ENCODE measurements at places on chromosomes 12 and 14.

DNA sequence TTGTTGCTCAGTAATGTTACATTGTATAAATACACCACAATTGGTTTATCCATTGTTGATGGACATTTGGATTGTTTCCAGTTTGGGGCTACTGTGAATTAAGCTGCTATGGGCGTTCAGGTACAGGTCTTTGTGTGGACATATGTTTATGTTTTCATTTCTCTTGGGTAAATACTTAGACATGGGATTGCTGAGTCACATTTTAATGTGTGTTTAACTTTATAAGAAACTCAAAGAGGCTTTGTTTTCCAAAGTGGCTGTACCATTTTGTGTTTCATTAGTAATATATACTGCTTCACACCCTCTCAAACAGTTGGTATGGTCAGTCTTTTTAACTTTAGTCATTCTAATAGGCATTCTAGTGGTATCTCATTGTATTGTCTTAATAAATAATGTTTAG, 225.0 kb downstream of the SPTSSA start:
- no peak for DNase-seq

DNA sequence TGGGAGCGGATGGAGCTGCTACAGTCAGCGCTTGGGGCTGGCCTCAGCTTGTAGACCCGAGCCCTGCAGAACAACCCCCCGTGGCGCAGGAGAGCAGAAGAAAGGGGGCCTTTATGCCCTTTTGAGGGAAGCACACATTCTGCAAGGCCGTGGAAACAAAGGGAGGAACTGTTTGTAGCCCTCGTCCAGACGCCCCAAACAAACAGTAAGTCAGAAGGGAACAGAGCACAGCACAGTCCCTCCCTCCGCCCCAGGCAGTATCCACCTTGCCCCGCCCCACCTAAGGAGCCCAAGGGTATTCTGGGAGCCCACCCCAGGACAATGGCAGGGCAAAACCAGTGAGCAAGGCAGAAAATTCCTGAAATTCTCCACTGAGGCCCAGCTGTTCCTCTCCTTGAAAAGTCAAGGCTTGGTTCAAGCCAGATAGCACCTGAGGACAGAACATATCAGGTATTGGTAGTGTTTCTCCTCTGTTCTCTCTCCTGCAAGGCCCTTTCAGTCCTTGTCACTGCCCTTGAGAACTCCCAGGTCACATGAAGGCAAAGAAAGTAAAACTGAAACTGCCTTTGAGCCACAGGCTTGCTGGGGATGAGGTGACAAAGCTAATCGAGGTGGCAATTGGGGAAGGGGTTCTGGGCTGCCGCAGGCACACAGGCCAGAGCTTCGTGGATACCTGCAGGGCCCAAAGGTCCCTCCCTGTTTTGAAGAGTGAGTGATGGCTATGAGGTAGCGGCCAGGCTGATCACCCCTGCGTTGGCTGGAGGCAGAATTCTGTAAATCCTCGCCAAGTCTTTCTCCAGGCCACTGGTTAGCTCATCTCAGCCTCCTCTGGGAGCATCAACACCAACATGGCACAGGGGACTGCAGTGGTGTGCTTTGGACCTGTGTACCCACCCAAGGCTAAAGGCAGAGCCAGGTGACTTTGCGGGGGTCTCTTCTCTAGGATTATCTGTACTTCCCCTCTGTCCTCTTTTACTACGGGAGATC, 499 bp downstream of the DGLUCY start:
- no peak for DNase-seq

DNA sequence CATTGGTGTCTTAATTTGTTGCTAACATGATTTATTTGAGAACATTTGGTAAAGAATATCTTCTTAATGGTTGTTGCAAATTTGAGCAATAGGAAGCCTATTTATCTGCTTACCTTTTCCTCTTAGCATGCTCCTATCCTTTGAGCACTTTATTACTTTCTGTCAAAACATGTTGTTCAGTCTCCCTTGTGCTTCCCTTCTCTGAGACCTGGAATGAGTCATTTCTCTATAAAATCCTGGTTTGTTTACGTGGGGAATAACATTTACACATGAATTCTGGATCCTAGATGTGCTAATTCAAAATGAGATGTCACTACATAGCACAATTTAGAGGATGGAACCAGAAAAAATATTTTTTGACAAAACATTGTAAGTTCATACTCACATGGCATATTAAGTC, 844.0 kb upstream of the LRFN5 start:
- no peak for DNase-seq

DNA sequence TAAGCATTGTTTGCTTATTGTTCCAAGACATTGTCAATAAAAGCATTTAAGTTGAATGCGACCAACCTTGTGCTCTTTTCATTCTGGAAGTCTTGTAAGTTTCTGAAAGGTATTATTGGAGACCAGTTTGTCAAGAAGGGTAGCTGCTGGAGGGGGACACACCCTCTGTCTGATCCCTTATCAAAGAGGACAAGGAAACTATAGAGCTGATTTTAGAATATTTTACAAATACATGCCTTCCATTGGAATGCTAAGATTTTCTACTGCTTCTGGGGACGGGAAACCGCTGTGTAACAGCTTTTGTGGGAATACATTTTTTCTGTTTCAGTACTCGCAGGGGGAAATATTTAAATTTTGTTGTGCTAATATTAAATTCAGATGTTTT, 3.5 kb downstream of the FOS start:
- no peak for DNase-seq

DNA sequence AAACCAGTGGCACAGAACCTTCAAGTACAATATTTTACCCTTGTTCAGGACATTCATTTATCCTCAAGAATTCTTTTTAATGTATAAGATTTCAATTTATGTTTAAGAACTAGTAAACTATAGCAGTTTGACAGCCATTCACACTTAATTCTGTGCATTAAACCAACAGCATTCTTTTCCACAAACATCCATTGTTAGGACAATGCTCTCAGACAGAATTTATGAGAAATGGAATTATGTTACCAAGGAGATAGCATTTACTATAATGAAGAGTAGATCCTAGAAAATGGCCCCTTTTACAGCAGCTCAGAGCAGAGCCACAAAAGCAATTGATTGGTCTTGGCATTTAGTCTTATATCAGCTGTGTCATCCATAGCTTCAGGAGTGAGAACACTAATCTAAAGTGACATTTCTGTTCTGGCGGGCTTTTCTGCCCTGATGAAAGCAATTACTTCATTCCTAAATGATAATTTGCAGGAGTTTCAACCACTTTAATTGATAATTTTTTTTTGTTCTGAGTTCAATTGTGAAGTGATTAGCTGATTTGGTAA, 268.9 kb downstream of the NPAS3 start:
- DNase-seq = no peak

GRCh38 chr14:85024931-85025330, 505.0 kb upstream of the FLRT2 start:
- peak; percentile 65 for DNase-seq

- DNase-seq = no peak
These were observed 4.8 kb downstream of the P2RX7 start for GRCh38 chr12:121137512-121137911.

DNA sequence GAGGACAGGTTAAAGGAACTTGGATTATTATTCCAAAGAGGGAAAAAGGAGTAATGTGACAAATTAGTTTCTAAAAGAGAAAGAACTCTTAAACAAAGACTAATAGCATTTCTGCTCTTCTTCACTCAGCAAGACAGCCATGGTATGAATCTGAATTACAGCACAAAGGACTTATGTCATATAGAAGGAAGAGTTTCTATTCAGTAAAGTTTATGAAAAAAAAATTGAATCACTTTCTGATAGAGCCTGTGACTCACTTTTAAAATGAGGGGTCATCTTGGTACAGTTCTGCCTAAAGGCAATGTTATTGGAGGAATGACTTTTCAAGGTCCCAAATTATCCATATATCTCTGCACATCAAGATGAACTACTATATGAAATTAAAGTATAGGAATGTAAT, 101.7 kb downstream of the DUSP6 start:
- DNase-seq = no peak

DNA sequence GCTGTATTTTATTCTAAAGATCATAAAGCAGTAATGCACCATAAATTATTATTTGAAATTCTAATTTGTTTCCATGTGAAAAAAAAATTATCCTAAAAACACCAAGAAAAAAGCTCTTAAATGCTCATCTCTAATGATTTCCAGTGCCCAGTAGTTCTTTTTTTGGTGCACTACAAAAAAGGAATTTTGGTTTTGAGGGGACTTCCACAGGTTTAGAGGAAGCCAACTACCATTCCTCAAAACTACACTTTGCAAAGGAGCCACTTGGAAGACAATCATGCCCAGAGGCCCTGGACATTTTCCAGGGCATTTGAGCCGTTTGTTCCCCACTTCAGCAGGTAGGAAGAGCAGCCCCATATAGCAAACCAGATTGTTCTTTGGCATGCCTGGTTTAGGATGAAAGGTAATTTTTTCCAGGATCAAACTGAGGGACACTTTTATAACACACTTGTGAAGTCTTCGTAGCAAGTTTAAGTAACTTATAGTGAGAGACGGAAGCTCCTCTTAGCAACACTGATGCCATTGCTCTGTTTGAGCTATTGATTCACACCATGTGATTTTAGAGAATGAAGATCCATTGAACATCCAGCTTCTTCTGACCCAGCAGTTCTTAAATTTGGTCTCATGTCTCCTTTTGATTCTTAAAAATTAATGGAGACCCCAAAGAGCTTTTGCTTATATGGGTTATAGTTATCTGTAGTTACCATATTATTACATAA, 187.9 kb downstream of the ETV6 start:
- DNase-seq = no peak

- DNase-seq = no peak
These were observed 1.2 kb upstream of the NOP2 start for GRCh38 chr12:6569312-6569711.

DNA sequence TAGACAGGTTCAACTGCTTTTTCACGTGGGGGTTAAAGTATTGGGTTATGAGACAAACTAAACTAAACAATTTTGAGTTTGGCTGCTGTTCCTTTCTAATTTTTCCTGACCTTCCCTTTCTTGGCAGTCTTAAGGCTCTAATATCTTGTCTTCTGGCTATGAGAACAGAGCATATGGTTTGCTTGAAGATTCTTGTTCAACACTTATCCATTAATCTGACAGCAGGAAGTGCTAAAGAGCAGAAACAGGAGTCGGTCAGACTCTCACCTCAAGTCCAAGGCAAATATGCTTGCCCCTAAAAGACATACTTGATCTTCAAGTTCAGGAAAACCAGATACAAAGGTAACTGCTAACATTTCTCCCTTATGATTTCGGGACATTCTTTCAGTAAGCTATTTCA, 52.6 kb upstream of the KCNJ8 start:
- DNase-seq = no peak

DNA sequence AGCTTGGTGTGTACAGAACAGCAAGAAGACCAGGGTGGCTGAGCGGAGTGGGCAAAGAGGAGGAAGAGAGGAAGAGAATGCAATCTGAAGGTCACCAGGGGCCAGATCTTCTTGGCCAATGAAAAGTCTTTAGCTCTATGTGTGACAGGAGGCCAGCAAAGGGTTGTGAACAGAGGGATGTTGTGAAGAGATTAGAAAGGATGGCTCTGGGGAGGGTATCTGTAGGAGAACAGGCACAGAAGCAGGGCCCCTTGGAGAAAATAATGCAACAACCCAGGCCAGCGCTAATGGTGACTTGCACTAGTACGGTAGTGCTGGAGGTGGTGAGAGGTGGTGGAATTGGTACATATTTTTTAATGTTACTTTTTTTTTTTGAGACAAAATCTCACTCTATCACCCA, 97.2 kb downstream of the NT5DC3 start:
- no peak for DNase-seq

DNA sequence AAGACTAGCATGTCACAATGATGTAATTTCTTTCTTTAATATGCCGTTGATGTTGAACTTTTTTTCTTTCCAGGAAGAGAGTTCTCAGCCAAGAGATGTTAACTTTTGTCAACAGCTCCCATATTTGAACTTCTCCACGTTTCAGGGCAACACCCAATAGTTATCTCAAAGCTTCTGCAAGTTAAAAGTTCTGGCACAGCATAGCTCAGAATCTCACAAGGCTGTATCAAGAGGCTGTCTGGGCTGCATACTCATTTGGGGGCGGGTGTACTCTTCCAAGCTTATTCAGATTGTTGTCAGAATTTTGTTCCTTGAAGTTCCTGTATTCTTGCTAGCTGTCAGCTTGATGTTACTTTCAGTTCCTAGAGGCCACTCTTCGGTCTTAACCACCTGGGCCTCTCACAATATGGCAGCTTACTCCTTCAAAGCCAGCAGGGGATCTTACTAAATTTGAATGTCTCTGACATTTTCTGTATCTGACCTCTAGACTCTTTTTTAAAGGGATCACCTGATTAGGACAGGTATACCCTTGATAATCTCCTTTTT, 38.9 kb downstream of the KCNC2 start:
- DNase-seq = no peak

DNA sequence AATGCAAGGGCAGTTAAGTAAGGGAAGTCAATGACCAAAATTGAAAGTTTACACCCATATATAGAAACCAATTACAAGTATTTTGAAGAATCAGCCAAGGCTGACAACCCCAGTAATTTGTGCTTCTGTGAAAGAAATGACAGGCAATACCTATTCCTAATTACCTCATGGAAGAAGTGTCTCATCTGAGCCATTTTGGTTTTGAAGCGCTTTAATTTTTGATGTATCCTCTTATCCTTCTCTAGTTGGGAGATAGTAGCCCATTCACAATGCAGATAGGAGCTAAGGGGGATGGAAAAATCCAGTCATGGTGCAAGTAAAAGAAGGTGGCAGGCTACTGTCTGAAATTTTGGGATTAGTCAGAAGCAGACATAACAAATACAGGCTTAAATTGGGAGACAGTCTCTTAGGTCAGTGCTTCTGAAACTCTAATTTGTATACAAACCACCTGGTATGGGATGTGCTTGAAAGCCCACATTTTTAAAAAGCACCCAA, 30.4 kb upstream of the SUPT16H start:
- no peak for DNase-seq

- no peak for DNase-seq
These were observed 12.8 kb downstream of the DIP2B start for GRCh38 chr12:50517421-50518048.

GRCh38 chr14:32620724-32621123, 291.6 kb downstream of the AKAP6 start:
- DNase-seq = peak; percentile 25

GRCh38 chr14:35342489-35343010, 50.4 kb downstream of the PSMA6 start:
- no peak for DNase-seq

- DNase-seq = no peak
These were observed 145.8 kb downstream of the KIF26A start for GRCh38 chr14:104284107-104284592.

DNA sequence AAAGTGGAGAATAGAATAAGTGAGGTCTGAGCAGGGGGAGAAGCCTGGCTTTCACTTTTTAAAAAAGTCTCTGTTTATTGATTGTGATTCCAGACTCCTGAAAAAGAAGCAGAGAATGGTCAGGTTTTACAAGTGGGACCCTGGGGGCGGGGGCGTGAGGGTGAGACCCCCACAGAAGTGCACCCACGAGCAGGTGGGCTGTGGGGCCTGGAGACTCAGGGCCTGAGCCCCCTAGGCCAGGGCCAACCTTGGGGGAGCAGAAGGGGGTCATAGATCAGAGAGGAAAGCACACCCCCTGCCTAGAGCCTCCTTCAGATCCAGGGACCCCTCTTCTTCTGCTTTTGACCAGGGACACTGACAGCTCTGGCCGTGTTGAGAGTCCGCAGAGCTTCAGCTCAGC, 180.3 kb downstream of the ADGRD1 start:
- DNase-seq = no peak
